Activated gamma-delta T cell treated with Interleukin-2 at 50 U/mL for 16 hours (primary cell): ENCODE measurements at places on chromosomes 4 and X.

GRCh38 chr4:165393704-165394103, 14.9 kb downstream of the CPE start:
- DNase-seq: no peak

- DNase-seq: no peak
These were observed 398.3 kb upstream of the FAM47C start for GRCh38 chrX:36609616-36610585.

DNA sequence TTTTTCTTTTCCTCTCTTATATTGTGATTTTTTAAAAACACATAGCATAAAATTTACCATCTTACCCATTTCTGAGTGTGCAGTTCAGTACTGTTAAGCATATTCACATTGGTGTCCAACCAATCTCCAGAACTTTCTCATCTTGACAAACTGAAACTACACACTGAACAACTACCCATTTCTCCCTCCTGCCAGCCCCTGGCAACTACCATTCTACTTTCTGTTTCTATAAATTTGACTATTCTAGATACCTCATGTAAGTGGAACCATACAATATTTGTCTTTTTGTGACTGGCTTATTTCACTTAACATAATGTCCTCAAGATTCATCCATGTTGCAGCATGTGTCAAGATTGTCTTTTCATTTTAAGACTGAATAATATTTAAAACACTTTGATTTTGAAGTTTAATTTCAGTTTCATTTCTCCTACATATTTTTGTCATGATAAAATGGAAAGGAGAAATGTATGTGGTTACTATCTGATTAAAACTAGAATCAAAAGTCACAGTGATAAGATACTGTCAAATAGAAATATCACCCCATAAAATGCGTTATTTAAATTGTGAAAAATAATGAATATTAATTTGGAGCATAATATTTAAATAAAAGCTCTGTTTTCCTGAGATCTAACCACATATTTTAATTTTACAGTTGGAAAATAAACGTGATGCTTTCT, 122.8 kb downstream of the DIPK2B start:
- DNase-seq: no peak

DNA sequence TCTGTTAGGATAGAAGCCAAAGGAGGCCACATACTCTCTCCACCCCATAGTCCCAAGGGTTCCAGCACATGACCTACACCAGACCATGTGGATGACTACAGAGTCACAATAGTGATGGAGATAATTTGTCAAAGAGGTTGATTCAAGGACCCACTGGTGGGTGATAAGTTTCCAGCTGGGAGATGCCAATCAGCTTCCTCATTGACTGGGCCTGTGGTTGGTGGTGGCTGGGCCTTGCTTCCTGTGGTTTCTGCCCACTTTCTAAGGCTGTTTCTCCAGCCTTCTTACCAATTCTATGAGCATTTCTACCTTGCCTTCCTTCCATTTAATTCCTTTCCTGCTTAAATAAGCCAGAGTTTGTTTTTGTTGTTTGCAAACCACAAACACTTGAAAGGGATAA, 95.5 kb upstream of the CPEB2 start:
- no peak for DNase-seq

DNA sequence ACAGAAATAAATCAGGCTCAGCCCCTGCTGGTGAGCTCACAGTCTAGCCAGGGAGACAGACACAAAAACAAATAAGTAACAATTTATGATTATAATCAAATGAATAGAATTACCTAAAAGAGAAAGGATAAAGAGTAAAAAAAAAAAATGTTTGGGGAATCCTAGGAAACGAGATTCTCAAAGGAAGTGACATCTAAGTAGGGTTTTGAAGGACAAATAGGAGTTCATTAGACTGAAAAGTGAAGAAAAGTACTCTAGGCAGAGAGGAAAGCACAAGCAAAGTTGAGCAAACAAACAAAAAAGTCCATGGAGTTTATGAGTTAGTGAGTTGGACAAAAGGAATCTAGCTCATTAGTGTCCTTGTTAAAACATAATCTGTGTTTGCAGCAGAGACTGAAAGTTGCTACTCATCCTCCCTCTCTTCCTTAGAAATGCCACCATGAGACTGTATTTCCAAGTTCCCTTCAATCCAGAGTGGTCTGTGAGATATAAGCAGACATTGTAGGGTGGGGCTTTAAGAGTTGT, 145.6 kb downstream of the SPATA18 start:
- DNase-seq: no peak

GRCh38 chrX:68299898-68300297, 133.4 kb downstream of the OPHN1 start:
- DNase-seq: no peak

- DNase-seq: no peak
These were observed 102.7 kb upstream of the TBC1D9 start for GRCh38 chr4:140858897-140859296.

GRCh38 chr4:42605264-42605663, 51.6 kb downstream of the ATP8A1 start:
- DNase-seq: no peak

DNA sequence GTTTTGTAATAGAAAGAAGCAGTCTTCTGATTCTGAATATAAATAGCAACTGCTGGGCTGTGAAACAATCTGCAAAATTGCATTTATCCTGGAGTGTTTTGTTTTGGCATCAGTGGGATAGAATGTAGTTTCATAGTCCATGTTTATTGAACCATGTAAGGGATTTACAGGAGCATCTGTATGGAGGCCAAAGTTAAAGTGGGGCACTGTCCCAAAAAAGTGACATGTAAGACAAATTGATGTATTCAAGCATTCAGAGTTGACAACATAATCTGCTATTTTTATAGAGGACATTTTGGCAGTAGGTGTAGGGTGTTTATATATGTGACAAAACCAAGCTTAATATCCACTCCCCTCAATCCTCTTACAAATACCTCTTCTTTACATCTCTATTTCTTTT, 200.5 kb upstream of the ANK2 start:
- no peak for DNase-seq

DNA sequence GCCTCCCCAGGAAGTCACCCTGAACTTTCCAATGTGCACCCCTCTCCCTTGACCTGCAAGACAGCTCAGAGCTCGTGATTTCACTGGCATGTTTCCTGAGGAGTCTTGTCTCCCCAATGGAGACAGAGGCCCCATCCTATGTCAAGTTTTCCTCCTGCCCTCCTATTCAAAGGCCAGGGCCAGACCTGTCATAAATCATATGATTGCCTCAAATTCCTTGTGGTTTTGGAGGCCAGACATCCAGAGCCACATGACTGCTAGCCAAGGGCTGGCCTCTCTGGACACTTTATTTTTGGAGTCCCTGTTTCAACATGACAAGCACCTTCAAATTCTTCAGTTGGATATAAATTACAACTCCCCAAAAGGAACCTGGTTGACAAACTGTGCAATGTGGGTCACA, 76.0 kb upstream of the TFDP3 start:
- DNase-seq: no peak
